ENCODE measurements at places on chromosomes 12 and 14.

GRCh38 chr12:94458877-94459727, 565 bp downstream of the CEP83 start:
- peaks cover 18% of the 10 kb centered on the region for H3K4me1 ChIP-seq
- H3K4me3 ChIP-seq, result peak overlapping the region; percentile 85

GRCh38 chr12:84572196-84572595, 340.4 kb downstream of the SLC6A15 start:
- no peak for DNase-seq
- H3K27me3 ChIP-seq, result no peaks in the 10 kb centered on the region
- no peak overlapping the region for H3K4me3 ChIP-seq
- no peak overlapping the region for H3K27ac ChIP-seq

DNA sequence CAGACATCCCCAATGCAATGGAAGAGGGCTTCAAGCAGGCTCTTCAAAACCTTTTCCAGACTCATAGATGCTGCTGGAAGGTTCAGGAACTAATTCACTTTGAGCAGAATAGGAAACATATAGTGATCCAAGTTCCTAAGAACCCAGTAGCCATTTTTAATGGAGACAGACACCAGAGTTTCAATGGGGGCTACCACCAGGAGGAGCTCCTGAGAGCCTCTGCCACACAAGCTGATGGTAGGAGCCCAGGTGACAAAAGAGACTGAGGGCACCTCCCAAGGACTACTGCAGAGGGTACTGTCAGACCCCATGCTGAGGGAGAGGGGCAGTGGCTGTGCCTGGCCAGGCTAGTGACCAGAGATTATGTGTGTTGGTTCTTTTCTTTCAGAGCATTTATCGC, 45.9 kb downstream of the IFNG start:
- H3K36me3 ChIP-seq, result no peaks in the 10 kb centered on the region
- no peak overlapping the region for H3K4me3 ChIP-seq
- H3K27ac ChIP-seq, result no peak overlapping the region
- H3K4me1 ChIP-seq, result no peaks in the 10 kb centered on the region
- peaks cover 22% of the 10 kb centered on the region for H3K27me3 ChIP-seq

DNA sequence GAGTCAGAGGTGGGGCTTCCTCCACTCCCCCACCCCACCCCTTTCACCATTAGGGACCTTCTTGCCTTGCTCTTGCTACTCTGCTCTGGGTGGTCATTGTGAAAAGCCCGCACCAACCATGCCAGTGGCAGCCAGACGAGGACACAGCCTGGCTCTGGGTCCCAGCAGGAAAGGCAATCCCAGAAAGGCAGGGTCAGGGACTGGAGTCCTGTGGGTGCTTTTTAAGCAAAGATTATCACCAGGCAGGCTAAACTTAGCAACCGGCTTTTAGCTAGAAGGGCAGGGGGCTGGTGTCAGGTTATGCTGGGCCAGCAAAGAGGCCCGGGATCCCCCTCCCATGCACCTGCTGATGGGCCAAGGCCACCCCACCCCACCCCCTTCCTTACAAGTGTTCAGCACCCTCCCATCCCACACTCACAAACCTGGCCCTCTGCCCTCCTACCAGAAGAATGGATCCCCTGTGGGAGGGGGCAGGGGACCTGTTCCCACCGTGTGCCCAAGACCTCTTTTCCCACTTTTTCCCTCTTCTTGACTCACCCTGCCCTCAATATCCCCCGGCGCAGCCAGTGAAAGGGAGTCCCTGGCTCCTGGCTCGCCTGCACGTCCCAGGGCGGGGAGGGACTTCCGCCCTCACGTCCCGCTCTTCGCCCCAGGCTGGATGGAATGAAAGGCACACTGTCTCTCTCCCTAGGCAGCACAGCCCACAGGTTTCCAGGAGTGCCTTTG, 1.2 kb upstream of the GAPDH start:
- H3K4me3 ChIP-seq, result peak overlapping the region; percentile 90
- peak; percentile 89 for DNase-seq
- peaks cover 33% of the 10 kb centered on the region for H3K36me3 ChIP-seq

DNA sequence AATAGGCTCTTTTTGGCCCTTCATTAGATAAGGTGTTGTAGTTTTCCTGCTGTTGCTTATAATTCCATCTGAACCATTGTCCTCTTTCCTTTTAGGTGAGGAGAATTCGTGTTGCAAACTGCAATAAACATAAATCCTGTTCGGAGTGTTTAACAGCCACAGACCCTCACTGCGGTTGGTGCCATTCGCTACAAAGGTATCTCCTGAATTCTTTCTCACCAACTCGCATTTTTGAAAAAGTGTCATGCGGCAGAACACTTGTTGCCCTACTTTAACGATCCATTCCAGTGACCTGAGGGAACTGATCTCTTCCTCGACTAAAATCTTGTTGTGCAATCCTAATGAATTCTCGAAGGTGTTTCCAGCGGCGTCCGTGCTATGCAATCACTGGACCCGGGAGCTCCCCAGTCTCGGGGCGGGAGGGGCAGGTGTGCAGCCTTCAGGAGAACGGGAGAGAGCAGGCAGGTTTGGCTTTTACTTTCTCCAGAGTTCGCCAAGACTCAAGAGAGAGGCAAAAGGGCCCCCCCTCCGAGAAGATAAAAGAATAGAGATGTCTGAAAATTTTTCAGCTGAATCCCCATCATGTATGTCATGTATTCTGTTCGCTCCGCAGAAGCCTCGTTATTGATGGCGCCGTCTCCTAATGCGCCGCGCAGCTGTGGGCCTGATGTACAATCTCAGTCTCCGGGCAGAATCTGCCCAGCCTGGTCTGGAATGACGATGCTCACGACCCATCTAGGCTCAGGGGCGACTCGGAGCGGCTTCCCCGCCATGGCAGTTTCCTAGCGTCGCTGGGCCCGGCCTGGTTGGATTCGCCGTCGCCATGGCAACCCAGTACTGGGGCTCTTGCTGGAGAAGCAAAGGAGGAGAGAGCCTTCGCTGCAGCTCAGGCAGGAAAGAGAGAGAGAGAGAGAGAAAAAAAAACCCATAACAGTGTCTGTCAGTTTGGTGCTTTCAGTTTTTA, 38.2 kb downstream of the PLXNC1 start:
- peaks cover 11% of the 10 kb centered on the region for H3K4me1 ChIP-seq
- H3K27me3 ChIP-seq, result peaks cover 10% of the 10 kb centered on the region
- no peak overlapping the region for H3K27ac ChIP-seq
- H3K36me3 ChIP-seq, result no peaks in the 10 kb centered on the region
- no peak overlapping the region for H3K4me3 ChIP-seq
- DNase-seq, result no peak

DNA sequence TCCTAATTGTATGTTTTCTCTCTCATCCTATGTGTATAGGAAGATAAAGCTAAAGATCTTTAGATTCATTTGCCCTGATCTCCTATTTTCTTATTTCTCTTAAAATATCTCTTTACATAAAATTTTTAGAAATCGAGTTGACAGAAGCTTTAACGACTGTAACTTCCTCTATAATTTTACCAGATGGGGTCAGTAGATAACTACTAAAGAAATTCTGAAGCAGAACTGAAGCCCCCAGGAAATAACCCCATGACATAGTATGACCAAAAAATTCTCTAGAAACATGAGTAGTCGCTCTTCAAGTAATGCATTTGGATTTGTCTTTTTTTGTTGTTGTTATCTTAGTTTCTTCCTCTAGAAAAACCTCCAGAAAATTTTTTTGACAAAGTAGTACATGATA, 288.0 kb downstream of the ERC1 start:
- H3K27ac ChIP-seq, result no peak overlapping the region
- DNase-seq, result no peak
- no peak overlapping the region for H3K4me3 ChIP-seq
- peaks cover 8% of the 10 kb centered on the region for H3K36me3 ChIP-seq
- H3K27me3 ChIP-seq, result no peaks in the 10 kb centered on the region
- H3K4me1 ChIP-seq, result peaks cover 33% of the 10 kb centered on the region

DNA sequence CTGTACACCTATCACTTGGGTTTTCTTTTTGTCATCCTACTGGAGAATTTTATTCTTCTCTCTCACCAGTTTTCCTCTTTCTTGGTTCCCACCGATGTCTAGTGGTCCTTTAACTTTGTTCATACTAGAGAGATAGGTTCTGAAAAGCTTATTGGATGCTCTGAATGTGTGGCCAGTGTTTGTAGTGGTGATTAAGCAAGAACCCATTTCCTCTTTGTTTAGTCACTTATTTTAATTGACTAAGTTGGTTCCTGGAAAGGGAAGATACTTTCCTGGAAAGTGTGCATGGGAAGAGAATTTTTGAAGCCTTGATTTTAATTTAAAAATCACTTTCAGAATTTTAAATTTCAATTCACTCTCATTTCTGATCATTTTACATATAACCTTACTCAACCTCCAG, 127.2 kb downstream of the OTOGL start:
- peaks cover 29% of the 10 kb centered on the region for H3K4me1 ChIP-seq
- H3K4me3 ChIP-seq, result no peak overlapping the region
- H3K27ac ChIP-seq, result no peak overlapping the region
- no peaks in the 10 kb centered on the region for H3K27me3 ChIP-seq

DNA sequence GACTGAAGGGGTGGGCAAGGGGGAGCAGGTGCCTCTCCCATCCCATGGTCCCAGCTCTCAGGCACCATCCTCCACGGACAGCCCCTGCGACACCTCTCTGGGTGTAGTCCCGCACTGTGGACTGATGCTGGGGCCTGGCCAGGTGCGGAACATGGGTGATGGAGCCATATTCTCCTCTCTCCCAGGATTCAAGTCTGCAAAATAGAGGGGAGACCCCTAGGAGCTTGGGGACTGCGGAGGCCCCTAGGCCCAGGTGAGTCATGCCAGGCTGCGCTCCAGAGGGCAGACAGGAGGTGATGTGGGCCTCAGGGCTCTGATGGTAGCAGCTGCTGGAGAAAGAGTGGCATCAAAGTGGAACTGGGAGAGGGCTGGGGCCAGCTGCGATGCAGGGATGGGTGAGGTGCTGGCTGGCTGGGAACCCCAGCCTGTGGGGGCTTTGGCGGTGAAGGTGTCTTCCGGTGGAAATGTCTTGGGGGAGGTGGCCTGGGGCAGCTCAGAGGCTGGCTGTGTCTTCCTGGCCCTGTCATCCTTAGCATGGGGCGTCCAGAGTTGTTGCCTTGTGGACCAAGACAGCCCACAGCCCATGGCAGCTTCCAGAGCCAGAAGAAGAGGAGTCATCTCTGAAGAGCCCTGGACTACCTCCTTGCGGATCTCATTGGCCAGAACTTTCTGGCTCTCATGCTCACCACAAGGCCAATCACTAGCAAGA, 149.1 kb downstream of the KIF26A start:
- H3K36me3 ChIP-seq, result no peaks in the 10 kb centered on the region
- H3K27me3 ChIP-seq, result no peaks in the 10 kb centered on the region
- no peak overlapping the region for H3K27ac ChIP-seq
- DNase-seq, result no peak

- no peak overlapping the region for H3K4me3 ChIP-seq
- H3K27me3 ChIP-seq, result no peaks in the 10 kb centered on the region
Measured at GRCh38 chr14:93075891-93076290, 39.8 kb downstream of the ITPK1 start.
